DMS79 treated with DMSO at 0.1 percent for 48 hours (cell line): ENCODE measurements at places on chromosomes 2 and 18.

DNA sequence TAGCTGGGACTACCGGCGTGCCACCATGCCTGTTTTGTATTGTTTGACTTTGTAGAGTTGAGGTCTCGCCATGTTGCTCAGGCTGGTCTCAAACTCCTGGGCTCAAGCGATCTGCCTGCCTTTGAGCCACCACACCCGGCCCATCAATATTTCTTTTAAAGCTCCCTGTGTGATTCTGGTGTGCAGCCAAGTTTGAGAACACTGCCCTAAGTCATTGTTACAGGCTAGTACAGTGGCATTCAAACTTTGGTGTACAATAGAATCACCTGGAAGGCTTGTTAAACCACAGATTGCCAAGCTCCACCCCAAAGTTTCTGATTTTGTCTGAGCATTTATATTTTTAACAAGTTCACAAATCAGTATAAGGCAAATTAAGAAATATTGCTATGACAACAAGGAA is 99.9 kb downstream of the RBBP8 start:
- no peak for DNase-seq

DNA sequence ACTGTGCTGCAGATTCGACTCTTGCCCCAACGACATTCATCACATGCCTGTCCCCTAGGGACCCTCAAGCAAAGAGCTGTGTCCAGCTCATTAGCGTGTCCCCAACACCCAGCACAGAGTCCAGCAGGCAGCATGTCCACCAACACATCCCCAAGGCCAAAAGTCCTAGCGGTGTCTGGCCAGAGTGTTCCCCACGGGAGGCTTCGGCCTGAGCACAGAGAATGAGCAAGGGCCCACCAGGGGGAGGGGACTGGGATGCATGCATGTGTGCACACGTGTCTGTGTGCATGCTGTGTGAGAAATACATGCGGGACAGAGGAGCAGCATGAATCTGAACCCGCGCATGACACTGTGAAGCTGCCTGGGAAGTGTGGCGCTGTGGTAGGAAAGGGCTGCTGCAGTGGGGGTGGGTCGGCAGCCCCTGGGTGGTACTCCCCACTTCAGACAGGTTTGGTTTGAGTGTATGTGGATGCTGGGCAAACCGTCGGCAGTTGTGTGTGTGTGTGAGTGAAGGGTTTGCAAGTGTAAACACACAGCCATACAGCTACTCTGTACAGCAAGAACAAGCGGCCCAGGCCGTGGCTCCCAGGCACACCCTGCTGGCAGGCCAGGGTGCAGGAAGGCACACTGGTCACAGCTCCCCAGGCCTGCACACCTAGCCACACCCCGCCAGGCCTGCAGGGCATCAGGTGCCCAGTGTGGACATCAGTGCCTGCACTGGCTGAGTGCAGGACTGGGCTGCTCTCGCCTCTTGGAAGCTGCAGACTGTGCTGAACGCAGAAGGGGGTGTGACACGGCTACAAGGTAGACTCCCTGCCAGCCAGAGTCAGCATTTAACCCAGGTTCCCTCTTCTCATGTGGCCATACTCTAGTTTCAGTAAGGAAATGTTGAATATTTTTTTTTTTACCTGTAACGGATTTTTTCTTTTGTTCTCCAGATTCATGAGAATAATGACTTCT is 19.5 kb upstream of the HES6 start:
- DNase-seq = no peak

DNA sequence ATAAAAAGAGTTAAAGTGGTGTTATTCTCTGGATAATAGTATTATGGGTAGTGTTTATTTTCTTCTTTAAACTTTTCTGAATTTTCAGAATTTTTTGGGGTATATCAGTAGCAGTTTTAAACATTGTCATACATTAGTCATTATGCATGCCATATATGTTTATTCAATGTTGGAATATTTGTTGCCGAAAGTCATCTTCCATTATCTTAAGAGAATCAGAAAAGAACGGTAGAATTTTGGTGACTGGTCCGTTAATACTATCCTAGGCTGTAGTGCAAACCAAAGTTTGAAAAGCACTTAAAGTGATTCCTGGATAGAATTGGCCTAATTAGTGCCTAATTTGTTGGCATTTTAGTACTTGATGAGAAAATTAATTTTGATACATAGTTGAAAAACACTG is 244.1 kb downstream of the PHLPP1 start:
- DNase-seq = no peak

- DNase-seq = peak; percentile 53
Measured at GRCh38 chr2:176493909-176494308, 224.7 kb downstream of the MTX2 start.
